Posterior vena cava (tissue), 2 donors: ENCODE measurements at places on chromosomes 2 and 18. TPM values are rescaled to one million over a fixed set of nuclear protein-coding genes. Genes with fewer than 3 reads are reported as not detected.

DNA sequence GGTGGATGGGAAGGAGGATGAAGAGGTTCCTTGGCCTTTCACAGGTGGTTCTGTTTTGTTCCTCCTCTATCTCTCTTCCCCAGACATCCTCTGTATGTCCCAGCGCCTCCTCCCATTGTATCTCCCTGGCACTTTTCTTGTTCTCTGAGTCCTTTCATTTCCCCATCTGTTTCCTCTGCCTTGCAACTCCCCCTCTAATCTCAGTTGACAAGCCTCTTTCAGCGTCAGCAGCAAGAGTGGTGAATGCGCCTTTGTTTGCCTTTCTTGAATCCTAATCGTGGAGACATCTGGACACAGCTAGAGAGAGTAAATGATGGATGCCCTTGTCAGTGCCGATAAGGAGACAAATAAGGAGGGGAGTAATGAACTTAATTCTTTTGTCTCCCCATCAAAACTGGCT lies 167.0 kb downstream of the NDUFA10 start:
- DNase-seq, result no peak

- no peak for DNase-seq
These were observed 12.4 kb downstream of the EIPR1 start for GRCh38 chr2:3365219-3365618.

The GDF7 gene
- total RNA-seq, result 3.6 TPM

DNA sequence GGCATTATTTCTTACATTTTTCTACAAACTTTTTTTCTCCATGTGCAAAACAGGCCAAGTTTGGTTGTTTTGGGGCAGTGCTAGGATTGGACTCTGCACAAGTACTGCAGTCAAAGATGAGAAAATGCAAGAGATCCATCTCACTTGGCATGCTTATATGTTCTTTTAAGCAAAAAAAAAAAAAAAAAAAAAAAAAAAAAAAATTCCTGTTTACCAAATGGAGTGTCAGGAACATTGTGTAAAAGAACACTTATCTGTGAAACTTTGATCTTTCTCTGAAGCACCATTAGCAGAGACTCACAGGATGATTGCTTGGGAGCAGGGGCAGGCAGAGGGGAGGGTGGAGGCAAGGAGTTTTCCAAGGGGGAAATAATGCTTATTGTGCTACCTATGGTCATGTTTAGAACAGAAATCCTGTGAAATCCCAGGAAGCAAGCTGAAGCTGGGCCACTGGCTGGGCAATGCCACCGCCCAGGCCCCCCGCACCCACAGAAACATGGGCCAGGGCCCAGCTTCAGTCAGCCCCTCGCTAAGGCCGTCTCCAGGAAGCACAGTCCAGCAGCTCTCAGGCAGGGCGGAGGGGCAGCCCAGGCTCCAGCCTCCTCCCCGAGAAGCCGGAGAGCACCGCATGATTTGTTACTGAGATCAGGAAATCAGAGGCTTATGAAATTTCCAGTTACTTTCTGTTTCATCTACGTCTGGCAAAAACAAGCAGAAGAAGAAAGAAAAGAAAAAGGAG lies 229.4 kb downstream of the ZNF516 start:
- DNase-seq, result no peak

GRCh38 chr2:105168543-105168942 lies 73.0 kb upstream of the GPR45 start:
- no peak for DNase-seq

The RNF25 gene
- 21.2 TPM for total RNA-seq

DNA sequence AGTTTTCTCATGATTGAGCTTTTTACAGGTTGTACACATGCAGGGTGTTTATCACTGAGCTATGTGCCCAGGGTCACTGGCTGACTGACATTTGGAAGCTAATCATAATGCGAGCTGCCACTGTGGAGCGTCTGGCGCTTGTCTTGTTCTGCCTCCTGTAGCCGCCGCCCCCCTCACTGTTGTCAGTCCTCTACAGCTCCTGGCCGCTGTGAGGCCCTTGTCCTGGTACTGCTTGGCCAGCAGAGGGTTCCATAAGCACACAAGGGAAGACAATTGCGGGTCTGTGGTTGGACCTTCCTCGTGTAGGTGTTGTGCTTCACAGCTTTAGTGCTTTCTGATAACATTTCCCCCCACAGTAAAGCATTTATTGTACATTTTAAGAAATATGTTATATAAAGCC lies 105.6 kb upstream of the LDLRAD4 start:
- no peak for DNase-seq

The TRPM8 gene
- not detected for total RNA-seq

DNA sequence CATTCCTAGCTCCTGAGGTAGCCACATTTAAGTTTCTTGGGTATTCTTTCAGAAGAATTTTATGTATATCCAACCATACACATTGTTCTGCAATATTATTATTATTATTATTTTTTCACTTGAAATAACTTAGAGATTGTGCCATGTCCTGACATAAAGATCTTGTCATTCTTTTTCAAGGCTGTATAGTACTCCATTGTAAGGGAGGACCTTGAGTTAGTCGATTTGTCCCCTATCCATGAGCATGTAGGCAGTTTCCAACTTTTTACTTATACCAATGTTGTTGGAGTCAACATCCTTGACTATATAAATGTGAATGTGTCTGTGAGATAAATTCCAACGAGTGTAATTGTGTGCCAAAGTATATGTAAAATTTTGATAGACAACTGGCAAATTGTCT lies 891 bp upstream of the EGR4 start:
- no peak for DNase-seq

GRCh38 chr2:181106229-181106628 lies 125.8 kb downstream of the UBE2E3 start:
- DNase-seq, result no peak

GRCh38 chr2:27593240-27593639 lies 10.4 kb downstream of the ZNF512 start:
- DNase-seq, result no peak

The DTNB gene
- 11.6 TPM for total RNA-seq

The DLX2 gene
- total RNA-seq, result not detected

DNA sequence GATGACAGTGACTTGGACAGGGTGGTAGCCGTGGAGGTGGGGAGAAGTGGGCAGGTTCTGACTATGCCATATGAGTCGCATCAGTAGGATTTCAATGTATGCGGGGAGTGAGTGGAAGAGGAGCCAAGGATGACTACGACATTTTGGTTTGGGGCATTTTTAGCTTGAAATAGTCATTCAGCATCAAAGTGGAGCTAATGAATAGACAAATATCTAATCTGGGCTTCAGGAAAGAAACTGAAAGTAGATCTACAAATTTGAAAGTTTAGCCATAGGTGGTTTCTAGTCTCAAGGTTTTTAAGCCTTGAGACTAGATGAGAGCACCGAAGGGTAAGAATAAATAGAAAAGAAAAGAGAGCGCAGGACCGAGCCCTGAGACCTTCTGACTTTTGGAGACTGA lies 58.3 kb downstream of the FEZ2 start:
- no peak for DNase-seq

The GPR155 gene
- total RNA-seq, result 9.7 TPM

- no peak for DNase-seq
These were observed 101.7 kb upstream of the ZNF521 start for GRCh38 chr18:25453556-25454269.

The DNAH7 gene
- total RNA-seq, result 1.4 TPM

GRCh38 chr2:47771211-47771610 lies 11.7 kb upstream of the MSH6 start:
- no peak for DNase-seq

DNA sequence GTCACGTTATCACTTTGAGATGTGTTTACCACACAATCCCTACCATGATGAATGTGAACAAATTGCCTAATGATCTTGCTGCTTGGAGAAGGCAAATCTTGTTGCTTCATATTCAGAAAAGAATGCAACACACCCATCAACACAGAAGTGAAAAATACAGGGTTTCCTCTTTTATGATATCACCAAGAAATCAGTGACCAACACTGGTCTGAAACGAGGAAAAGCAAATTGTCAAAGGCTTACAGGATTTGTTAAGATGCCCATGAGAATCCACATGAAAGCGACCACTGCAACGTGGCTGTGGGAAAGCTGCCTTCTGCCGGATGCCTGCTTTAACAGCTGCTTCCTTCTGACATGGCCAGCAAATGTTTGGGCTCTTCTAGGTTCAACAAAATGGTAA lies 397.6 kb upstream of the LRATD1 start:
- no peak for DNase-seq
